MG63 (cell line): ENCODE measurements at places on chromosomes 12 and 14. TPM values are rescaled to one million over a fixed set of nuclear protein-coding genes. Genes with fewer than 3 reads are reported as not detected.

Gene GDF3
- not detected in 2 replicates for total RNA-seq

Gene DAO
- total RNA-seq: not detected in 2 replicates

- no peak for DNase-seq
These were observed 245.8 kb upstream of the NAV3 start for GRCh38 chr12:77584860-77585259.

DNA sequence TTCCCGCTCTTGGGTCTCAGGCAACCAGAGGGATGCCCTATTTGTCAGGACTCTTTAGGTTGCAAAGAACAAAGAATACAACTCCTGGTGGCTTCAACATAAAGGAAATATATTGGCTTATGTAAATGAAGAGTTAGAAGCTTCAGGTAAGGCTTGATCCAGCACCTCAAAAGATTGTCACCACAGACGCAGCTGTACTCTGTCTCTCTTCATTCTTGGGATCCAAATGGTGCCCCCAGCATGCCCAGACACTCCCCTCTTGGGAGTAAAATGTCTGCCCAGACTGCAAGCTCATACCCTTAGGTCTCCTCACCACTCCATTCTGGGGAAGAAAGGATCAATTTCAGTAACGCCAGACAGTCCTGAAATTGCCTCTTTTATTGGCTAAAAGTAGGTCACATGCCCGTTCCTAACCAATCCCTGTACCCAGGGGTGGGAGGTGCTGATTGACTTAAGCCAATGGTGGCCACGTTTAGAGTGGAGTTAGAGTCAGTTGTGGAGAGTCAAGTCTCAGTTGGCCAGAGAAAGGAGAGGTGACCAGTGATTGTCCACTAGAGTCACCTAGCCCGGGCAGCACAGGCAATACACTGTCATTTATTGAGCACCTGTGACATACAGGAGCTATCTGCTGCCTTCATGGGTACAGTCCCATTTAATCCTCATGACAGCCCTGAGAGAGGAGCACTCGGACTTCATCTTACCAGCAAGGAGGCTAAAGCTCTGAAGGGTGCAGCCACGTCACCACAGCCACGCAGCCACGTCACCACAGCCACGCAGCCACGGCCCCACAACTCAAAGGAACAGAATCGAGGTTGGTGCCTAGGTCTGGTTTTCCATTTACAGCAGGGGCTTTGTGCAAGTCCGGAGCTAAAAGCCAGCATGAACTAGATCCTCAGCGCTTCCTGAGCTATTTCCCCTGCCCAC lies 19.7 kb upstream of the BEGAIN start:
- DNase-seq: no peak

Gene TAS2R9
- total RNA-seq: not detected in 2 replicates

GRCh38 chr14:54356172-54356571 lies 40.6 kb upstream of the CDKN3 start:
- peak; percentile 73 for DNase-seq

DNA sequence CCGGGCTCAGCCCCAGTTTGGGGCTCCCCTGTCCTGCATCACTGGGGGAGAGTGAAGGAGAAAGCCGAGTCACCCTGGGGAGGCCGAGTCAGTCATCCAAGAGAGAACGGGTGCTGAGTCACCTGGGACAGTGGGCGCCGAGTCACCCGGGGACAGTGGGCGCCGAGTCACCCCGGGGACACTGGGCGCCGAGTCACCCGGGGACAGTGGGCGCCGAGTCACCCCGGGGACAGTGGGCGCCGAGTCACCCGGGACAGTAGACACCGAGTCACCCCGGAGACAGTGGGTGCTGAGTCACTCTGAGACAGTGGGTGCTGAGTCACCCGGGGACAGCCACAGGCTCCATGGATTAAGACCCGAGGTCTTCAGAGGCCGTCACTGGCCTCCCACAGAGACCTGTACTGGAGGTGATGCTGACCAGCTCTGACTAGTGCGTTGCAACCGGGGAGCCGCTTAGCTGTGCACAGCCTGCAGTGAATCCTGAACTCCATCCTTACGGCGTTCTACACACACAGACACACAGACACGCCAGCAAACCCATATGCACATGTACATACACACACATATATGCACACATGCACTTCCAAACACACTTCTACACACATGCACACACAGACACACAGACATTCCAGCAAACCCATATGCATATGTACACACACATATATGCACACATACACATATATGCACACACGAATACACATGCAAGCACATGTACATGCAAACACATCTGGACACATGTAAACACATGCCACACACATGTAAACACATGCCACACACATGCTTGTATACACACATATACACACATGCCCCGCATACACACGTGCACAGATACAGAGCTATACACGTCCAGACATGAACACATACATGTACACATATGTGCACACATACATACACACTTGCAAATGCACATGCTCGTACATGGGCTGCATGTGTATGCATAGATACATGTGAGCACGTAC lies 64.9 kb upstream of the GALNT9 start:
- peak; percentile 65 for DNase-seq

DNA sequence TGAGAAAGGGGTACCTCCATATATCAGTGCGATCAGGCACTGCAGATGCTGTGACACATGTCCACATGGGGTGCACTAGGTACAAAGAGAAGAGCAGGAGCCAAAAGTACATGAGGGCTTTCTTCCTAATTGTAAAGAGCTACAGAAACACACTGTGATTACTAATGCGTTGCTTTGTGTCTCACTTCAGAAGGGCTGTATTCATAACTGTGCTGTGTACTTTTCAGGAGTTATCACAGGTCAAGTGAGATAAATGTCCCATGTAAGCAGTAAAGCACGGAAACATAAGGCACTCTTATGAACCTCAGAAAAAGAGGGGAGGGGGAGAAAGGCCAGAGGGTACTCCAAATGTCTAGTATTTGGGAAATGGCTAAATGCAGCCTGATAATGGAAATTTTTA lies 10.6 kb downstream of the SPRING1 start:
- no peak for DNase-seq

Gene NR4A1
- total RNA-seq: 4.4 TPM in 1 of 2 replicates, not detected in the other

Gene ANO4
- 7.0 TPM in 1 of 2 replicates, not detected in the other for total RNA-seq

- no peak for DNase-seq
These were observed 179.9 kb downstream of the ADCK1 start for GRCh38 chr14:77979666-77980351.

GRCh38 chr12:18580291-18580690 lies 157.5 kb downstream of the PLCZ1 start:
- no peak for DNase-seq

DNA sequence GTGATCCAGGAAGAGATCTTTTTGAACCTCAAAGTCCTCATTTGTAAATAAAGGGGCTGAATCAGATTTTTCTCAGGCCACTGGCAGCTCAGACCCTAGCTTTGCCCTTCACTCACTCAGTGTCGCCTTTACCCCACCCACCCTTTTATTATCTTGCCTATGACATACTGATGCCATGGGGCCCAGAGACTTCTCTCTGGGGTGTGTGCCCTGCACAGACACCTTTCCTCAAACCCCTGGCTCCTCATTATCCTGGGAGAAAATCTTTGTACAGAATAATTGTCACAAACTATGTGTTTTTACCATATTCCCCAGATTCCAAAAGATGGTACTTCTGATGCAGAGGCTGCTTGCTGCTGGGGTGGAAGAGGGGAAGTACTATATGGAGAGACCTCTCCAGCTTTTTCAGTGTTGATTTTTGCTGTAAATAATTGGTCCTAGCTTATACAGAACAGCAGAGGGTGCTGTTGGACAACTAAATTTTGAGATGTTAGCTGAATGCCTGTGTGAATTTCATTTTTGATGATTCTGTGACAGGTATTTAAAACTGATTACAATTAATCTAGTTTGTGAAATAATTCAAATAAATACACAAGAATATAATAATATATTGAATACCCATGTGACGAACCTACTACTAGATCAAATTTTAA lies 53.9 kb upstream of the DCD start:
- DNase-seq: no peak

Gene CRACR2A
- total RNA-seq: 9.5 and 13.8 TPM in 2 replicates

DNA sequence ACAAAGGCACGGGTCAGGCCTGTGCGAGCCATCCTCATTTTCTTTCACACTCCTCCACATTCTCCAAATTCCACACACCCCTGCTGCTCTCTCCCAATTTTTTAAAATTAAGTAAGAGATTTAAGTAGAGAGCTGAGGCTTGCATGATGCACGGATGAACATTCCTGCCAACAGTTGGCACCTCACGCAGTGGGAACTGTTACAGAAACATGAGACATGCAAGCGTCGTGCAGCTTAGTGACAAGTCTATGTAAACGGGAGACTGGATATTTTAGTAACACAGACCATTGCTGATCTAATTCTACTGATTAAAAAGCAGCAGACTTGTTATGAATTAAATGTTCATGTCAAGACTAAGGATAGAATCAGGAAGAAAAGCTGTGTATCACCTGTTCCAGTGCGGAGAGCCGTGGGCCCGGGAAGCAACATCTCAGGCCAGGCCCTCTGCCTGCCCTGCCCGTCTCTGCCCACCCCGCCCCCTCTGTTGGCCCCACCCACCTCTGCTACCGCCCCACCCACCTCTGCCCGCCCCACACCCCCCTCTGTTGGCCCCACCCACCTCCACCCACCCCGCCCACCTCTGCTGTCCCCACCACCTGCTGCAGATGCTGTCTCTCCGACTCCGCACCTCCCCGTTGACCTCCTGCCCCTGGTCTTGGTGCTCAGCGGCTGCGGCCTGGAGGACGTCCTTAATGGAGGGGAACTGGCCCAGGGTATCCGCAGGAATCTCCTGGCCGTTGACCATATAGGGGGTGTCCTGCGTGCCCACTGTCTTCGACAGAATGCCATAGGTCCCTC lies 21.2 kb downstream of the GOLGA3 start:
- no peak for DNase-seq

DNA sequence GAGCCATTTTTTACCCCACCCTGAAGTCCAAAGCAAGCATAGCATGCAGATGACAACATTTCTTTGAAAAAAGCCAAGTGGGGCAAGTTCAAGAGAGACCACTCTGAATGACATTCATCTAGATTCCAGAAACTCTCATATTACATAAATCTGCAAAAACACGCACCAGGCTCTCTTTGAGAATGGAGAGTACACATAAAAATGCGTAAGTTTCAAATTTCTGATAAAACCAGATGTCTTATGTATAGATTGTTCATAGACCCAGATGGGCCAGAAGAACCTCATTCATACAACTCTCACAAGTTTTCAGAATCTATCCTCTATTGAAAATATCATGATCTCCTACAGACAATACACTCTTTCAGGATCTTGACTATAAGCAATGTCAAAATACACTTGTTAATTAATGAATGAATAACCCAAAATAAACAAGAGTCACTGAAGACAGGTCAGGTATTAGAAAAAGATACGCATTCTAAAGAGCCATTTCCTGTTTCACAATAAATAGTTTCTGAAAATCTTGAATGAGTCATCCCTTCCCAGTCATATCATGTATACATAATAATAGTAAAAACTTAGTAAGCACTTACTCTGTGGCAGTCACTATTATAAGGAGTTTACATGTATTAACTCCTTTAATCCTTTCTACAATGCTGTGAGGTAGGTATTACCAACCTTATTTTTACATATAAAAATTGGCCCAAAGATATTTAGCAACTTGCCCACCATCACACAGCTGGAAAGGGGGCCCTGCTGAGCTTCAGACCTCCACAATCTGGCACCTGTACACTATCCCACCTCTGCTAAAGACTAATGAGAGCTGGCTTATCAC lies 72.0 kb downstream of the PPP2R5E start:
- no peak for DNase-seq

DNA sequence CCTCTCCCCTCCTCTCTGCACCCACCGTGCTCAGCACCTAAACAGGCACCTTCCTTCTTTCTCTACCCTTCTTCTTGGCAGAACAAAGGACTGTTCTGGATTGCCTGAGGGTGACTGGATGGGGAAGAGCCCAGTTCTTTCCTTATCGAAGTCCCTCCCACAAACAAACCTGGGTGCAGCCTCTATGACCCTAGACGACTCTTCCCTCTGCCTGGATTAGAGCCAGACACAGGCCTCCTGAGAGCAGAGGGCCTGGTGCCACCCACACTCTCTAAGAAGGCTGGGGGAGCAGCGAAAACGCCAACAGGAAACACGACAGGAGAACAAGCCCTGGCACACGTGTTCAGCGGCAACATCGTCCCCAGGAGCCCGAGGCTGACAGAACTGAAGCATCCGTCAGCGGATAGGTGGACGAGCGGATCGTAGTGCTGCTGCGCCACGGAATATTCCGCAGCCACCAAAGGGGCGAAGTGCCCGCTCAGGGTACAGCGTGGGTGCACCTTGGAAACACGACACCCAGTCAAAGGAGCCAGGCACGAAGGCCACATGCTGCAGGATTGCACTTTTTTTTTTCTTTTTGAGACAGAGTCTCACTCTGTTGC lies 38.0 kb downstream of the RIMBP2 start:
- DNase-seq: no peak

Gene KCNC2
- not detected in 2 replicates for total RNA-seq

DNA sequence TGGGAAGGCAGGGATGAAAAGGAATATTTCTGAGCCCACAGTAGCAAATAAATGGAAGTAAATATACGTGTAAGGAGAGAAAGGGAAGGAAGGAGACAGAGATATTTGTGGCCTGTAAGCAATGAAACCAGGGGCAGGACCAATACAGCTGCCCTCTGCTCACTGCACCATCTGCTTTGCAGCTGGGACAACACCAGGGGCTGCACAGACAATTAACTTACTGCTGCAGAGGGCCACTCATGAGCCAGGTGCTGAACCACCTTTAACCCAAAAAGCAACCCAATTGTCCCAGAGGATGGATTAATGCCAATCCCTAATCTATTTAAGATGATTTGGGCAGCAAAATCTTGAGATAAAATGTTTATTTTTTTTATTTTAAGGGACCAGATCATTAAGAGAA lies 30.6 kb upstream of the TMX1 start:
- DNase-seq: no peak

Gene VRTN
- total RNA-seq: not detected in 2 replicates

DNA sequence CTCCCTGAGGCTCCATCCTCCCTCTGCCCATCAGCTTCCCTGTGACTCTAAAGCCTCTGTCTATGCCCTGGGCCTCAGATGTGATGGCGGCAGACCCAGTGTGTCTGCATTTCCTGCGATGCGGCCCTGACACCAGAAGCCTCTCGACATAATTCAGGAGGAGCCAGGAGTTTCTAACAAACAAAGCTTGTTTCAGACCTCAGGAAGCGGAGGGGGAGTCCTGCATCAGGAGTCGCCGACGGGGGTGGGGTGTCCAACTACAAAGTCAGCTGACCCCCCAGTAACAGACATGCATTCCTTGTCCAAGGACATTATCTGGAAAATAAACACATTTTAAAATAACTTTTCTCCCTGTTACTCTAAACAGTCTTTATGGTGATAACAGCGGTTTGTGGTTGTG lies 167.5 kb downstream of the DPF3 start:
- DNase-seq: no peak

DNA sequence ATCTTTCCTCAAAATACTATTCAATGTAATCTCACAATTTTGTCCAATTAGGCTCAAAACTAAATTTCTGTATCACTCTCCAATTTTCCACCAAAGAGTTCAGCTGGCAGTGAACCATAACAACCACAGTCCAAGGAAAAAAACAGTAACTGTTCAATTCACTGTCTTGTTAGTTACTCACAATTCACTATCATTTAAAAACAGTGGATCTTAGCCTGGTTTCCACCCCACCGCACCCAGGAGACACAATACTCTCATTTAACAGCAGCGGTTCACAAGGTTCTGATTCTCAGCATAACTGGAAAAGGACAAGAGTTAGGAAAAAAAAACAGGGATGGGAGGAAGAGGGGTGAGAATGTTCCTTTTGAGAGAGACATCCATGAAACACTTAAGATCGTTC lies 40.5 kb downstream of the MED13L start:
- no peak for DNase-seq

Gene SDSL
- total RNA-seq: 11.0 and 54.2 TPM in 2 replicates
